H54 (cell line): ENCODE measurements at places on chromosomes 11 and 22.

DNA sequence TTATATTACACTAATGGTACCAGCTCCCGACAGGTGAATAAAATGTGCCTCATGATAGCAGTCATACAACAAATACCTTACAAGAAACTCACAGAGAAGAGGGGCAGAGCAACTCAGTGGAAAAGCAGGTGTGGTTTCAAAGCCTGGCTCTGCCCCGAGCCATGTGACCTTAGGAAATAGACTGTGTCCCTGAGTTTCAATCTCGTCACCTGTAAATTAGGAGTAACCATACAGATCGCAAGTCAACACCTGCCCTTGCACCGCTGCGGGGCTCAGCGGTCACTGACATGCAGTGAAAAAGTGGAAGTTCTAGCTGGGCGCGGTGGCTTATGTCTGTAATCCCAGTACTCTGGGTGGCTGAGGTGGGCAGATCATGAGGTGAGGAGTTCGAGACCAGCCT is 11.9 kb upstream of the MRTFA start:
- DNase-seq, result no peak

- DNase-seq, result no peak
These were observed 695.5 kb downstream of the FAM181B start for GRCh38 chr11:82038154-82038553.

GRCh38 chr11:86919557-86920210 is 35.5 kb downstream of the FZD4 start:
- DNase-seq, result peak; percentile 12

- no peak for DNase-seq
These were observed 98.1 kb downstream of the GAB2 start for GRCh38 chr11:78319453-78319955.

GRCh38 chr11:18853086-18853720 is 61.6 kb upstream of the PTPN5 start:
- no peak for DNase-seq

DNA sequence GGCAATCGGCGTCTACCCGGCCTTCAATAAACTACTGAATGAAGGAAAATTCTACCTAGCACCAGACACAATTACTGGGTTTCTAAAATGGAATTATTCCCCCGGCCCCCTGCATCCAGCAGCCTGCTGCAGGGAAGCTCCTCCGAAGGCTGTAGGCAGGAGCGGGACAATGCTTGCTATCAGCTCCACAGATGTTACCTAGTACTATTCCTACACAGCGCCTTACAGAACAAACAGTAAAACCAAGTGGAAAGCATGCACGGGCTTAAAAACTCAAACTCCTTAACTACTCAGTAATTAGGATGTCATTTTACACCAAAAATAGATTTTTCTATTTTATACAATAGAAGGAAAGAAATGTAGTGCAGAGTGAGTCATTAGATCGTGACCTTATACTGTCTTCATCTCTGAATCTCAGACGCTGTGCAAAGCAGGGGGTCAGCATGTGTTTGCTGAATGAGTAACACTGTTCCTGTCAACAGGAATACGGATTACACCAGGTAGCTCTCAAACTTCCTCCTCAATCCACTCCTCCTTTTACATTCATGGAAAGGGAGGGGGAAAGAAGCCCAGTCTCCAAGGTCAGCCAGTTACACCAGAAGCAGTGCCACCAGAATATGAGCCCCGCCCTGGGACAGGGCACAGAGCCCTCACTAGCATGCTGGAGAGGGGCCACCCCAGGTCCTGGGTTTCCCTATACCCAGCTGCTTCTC is 74.9 kb downstream of the PACSIN2 start:
- DNase-seq, result peak; percentile 51

DNA sequence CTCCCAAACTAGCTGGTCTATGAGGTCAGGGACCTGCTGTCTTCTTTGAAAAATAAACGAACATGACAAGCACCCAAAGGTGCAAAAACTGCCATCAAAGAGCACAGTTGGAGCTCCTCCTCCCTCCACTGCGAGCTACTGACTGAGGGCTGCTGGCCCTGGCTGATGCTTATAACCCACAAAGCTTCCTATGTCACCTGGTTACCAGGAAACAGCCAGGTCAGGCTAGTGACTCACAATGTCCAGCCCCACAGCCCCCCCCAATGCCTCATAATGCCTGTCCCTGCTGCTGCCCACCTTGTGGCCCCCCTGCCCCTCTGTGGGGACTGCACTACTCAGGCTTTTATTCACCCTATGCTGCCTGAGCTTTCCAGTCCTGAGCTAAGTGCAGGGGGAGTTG is at the start of gene DRICH1:
DRICH1 (minus strand) TSS at position 144 of the 400 bp plus-strand sequence. CDS start 298 bp downstream, outside the sequence.
- no peak for DNase-seq

DNA sequence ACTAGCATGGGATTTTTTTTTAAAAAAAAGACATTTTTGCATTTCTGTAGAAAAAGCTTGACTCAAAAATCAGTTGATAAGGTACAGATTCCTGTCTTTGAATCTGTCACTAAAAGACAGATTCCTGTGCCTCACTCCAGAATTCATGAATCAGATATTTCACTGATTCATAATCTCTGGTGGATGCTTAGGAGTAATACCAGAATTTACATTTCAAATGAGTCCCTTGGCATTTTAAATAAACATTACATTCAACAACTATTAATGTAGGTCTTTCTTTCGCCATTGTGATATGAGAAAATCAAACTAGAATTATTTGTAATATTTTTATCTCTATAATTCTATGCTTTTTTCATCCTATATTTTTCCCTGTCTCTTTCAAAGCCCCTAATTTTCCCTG is 128.3 kb downstream of the APIP start:
- no peak for DNase-seq

DNA sequence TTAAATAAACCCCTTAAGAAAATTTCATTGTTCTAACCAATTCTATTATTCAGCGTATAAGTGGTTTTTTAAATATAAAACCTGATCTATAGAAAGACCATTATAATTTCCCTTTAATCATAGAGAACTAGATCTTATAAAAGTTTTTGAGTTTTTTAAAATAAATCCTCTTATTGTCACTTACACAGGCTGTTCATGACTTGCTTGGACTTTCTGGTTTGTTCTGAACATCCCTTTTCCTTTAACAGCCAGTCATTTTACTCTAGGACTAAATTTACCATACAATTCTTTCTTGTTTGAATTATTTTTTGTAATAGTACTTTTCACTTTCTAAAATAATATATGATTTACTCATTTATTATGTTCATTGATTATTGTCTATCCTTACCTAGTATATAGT is 4.7 kb downstream of the NXPE2 start:
- DNase-seq, result no peak

- DNase-seq, result no peak
These were observed 59.3 kb downstream of the MORC2 start for GRCh38 chr22:30909306-30909705.

DNA sequence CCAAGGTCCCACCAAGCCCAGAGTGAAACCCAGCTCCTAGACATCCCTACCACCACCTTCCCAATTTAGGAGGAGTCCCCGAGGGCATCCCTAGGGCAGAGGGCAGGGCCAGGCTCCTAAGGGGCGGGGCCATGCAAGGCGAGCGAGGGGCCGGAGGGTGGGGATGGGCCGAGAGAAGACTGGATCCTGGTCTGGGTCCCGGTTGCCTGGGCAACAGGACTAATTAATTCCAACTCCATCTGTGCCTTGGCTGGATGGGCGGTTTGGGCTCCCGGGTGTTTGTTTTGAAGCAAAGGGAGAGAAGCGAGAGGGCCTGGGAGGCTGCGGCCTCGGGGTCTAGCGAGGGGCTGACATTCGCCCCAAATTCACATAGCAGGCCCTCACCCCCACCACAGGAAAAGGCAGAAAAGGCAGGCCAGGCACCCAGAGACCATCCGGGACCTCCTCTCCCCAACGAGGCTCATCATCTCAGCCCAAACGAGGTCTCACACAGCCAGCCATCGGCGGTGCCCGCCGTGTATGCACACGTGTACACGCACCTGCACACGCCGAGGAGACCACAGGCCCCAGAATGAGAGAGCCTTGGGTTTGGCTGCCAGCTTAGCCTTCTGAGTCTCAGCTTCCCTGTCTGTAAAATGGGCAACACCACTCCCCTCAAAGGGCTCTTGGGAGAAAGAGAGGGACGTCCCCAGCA is 23.9 kb downstream of the ELFN2 start:
- DNase-seq, result no peak

DNA sequence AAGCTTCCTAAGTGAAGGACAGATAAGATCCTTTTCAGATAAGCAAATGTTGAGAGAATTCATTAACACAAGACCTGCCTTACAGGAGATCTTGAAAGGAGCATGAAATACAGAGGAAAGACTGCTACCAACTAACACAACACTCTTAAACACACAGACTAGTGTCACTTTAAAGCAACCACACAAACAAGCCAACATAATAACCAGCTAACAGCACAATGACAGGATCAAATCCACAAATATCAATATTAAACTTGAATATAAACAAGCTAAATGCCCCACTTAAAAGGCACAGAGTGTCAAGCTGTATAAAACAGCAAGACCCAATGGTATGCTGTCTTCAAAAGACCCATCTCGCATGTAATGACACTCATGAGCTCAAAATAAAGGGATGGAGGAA is 70.8 kb upstream of the HMGXB4 start:
- DNase-seq, result no peak

DNA sequence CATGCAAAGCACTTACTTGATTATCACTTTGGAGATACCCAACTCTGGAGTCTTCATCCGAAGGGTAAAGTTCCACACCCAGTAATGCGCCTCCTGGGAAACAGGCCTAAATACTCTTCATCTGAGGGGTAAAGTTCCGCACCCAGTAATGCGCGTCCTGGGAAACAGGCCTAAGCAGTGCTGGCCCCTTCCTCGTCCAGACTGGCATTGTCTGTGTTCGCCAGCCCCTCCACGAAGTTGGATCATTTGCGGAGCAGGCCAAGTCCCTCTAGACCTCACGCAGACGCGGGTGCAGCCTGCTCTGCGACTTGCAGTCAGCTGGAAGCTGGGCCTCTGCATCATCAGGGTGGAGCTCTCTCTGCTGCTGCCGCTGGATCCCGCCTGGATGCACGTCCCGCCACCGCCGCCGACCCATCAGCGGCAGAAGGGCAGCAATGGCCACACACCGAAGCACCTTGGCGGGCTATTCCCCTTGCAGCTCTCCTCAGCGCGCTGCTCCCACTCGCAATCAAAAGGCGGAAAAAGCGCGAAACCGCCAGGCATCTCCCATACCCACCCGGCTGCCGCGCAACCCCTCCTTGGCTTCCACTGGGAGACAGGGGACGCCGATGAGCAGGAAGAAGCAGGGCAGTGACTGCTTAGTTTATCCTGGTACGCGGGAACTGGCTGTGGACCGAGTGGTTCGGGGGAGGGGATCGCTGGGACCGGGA is 34.1 kb upstream of the GLYATL1 start:
- DNase-seq, result no peak

GRCh38 chr11:94861306-94861845 is 93.2 kb downstream of the AMOTL1 start:
- no peak for DNase-seq

DNA sequence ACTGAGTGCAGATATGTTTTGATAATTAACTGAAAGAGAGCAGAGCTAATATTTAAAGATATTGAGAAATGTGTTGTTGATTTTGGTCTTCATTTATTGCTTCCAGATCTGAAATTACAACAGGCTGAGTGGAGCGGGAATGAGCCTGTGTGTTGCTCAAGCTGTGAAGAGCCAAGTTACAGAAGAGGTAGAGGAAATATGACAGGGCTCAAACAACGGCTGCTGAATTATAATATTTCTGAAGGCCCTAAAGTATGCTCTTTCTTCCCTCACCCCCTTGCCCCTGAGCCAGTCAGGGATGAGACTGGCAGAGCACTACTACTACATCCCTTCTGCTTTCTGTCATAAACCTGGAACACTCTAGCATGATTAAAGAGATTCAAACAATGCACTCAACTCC is 115.6 kb downstream of the FANCF start:
- no peak for DNase-seq

DNA sequence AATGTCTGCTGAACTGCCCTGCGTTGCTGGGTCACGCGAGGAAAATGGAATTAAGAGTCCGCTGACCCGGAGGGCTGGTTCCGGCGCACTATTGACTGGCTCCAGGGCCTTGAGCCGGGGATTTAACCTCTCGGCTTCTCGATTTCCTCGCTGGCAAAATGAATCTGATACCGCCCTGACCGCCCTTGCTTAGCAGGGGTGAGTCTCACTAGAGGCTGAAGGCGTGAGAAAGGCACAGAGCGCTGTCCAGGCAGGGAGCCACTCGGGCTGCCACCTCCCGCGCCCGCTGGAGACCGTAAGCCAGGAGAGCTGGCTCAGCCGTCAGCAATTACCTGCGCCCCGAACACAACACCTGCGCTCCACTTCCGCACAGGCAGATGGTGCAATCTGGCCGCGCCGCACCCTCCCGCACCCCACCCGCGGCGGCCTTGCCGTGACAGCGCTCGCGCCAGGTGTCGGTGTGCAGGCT is 65.6 kb downstream of the BUD13 start:
- DNase-seq, result no peak

GRCh38 chr11:10866893-10867331 is 9.1 kb upstream of the ZBED5 start:
- DNase-seq, result no peak

- DNase-seq, result no peak
These were observed 35.6 kb downstream of the MPPED1 start for GRCh38 chr22:43447380-43447779.

- no peak for DNase-seq
These were observed 112.1 kb downstream of the SLC1A2 start for GRCh38 chr11:35307221-35307621.

DNA sequence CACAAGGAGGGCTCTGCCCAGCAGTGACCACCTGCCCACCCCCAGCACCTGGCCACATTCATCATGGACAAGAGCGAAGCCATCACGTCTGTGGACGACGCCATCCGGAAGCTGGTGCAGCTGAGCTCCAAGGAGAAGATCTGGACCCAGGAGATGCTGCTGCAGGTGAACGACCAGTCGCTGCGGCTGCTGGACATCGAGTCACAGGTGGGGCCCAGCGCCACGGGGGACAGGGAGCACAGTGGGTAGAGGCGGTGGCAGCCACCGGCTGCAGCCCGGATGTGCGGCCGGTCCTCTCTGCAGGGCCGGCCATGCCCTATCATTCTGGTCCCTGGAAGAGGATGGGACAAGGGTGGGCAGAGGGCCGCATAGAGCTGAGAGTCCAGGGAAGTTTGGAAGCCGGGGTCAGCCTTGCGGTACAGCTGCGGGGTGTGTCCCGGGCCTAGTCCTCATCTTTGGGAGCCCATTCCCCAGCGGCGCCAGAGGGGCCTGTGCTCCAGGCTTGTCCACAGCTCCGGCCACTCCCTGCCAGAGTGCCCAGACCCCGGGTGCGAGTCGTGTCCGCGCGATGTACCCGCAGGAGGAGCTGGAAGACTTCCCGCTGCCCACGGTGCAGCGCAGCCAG is 14.1 kb downstream of the EPS8L2 start:
- no peak for DNase-seq
